ENCODE measurements at places on chromosomes 2 and 18. TPM values are rescaled to one million over a fixed set of nuclear protein-coding genes. Genes with fewer than 3 reads are reported as not detected.

GRCh38 chr2:7011356-7012083 is 94.3 kb downstream of the RNF144A start:
- H3K4me1 ChIP-seq: no peaks in the 10 kb centered on the region
- no peaks in the 10 kb centered on the region for H3K27me3 ChIP-seq

- H3K27ac ChIP-seq: no peak overlapping the region
- no peak overlapping the region for H3K4me3 ChIP-seq
- no peaks in the 10 kb centered on the region for H3K4me1 ChIP-seq
- H3K27me3 ChIP-seq: no peaks in the 10 kb centered on the region
Measured at GRCh38 chr2:165558832-165559231, 89.3 kb downstream of the CSRNP3 start.

DNA sequence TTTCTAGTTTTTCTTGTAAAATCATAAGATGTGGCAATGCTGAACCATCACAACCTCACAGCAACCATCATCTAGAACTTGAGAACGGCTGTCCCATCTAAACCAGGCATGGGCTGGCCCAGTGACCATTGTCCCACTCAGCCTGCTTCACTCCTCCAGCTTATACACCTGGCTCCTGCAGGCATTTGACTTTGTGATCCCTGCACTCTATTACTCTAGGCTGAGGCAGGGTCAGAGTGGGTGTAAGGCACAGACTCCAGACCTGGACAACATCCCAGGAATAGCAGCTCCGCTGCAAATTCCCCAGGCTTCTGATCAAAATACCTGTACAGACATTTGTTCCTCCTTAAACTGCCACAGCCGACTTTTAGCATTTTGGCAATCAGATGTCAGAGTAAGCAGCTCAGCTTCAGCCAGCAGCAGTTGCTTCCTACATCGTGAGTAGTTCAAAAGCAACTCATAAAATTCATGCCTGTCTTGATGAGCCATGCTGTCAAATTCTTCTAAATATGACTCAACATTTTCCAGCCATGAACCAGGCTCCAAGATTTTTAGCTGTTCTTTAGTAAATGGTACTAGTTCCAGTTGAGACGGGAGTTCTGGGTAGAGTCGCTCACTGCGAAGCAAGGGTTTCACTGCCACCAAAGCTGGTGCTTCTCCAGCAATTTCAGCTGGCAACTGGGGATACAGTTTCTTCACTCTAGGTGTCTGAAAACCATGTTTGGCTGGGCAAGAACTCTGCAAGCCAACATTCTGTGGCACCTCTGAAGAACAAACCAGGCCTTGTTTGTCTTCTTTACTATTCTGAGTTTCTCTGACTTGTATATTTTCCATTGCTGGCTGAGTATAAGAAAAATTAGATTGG is 12.8 kb downstream of the EPG5 start:
- no peaks in the 10 kb centered on the region for H3K36me3 ChIP-seq
- no peaks in the 10 kb centered on the region for H3K4me1 ChIP-seq
- H3K4me3 ChIP-seq: no peak overlapping the region
- no peak for DNase-seq
- no peaks in the 10 kb centered on the region for H3K27me3 ChIP-seq

DNA sequence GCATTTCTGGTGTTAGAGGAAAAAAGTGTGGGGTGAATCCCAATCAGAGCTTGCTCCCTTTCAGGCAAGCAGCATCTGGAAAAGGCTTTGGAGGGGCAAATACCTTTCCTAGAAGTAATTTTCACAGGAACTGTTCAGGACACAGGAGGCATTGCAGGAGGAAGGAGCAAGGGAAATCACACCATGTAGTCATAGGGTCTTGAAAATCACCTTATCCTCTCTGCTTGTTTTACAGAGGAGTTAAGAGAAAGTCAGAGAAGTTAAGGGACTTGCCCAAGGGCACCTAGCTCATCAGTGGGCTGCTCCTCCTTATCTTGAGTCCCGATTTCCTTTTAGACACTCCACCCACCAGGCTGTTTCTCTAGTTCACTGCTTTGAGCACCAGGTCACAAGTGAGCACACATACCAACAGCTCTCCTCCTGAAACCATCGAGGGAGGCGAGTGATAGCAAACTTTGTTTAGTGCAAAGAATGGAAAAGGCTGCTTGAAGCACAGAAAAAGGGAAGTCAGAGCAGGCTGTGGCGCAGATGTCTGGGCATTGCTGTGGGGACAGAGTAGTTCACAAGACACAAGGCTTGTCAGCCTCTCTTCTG is 89.2 kb upstream of the CXCR4 start:
- DNase-seq: no peak
- no peaks in the 10 kb centered on the region for H3K4me1 ChIP-seq
- H3K4me3 ChIP-seq: no peak overlapping the region

- no peaks in the 10 kb centered on the region for H3K4me1 ChIP-seq
- no peaks in the 10 kb centered on the region for H3K27me3 ChIP-seq
- H3K4me3 ChIP-seq: no peak overlapping the region
- no peak for DNase-seq
- H3K27ac ChIP-seq: no peak overlapping the region
- H3K36me3 ChIP-seq: peaks cover 23% of the 10 kb centered on the region
Measured at GRCh38 chr2:233556881-233557736, 9.5 kb downstream of the USP40 start.

DNA sequence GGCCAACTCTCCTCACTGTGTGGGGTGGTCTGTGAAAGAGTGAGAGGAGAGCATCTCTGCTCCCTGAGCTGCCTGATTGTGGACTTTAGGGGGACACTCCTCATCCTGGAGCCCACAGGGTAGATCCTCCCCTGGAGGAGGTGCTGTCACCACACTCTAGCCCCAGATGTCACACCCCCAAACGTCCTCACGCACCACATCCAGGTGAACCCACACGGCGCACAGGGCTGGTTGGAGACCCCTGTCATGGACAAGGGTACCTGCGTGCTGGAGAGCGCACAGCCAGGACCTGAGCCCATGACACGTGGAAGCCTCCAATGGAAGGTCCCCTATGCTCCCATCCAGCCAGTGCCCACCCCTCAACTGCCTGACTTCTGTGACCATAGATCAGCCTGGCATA is 10.5 kb downstream of the AGXT start:
- H3K4me3 ChIP-seq: no peak overlapping the region
- no peaks in the 10 kb centered on the region for H3K36me3 ChIP-seq
- H3K27me3 ChIP-seq: no peaks in the 10 kb centered on the region

- no peak overlapping the region for H3K4me3 ChIP-seq
- H3K36me3 ChIP-seq: no peaks in the 10 kb centered on the region
- DNase-seq: no peak
- H3K27me3 ChIP-seq: no peaks in the 10 kb centered on the region
Measured at GRCh38 chr2:198077477-198077876, 273.1 kb downstream of the PLCL1 start.

GRCh38 chr2:18065249-18065648 is 186.8 kb downstream of the KCNS3 start:
- H3K27ac ChIP-seq: no peak overlapping the region
- peaks cover 18% of the 10 kb centered on the region for H3K4me1 ChIP-seq
- no peaks in the 10 kb centered on the region for H3K27me3 ChIP-seq
- H3K36me3 ChIP-seq: no peaks in the 10 kb centered on the region
- DNase-seq: no peak

GRCh38 chr18:26635466-26635865 is 87.1 kb upstream of the KCTD1 start:
- no peak overlapping the region for H3K4me3 ChIP-seq
- no peak for DNase-seq
- H3K27me3 ChIP-seq: no peaks in the 10 kb centered on the region
- H3K36me3 ChIP-seq: no peaks in the 10 kb centered on the region
- H3K27ac ChIP-seq: no peak overlapping the region

DNA sequence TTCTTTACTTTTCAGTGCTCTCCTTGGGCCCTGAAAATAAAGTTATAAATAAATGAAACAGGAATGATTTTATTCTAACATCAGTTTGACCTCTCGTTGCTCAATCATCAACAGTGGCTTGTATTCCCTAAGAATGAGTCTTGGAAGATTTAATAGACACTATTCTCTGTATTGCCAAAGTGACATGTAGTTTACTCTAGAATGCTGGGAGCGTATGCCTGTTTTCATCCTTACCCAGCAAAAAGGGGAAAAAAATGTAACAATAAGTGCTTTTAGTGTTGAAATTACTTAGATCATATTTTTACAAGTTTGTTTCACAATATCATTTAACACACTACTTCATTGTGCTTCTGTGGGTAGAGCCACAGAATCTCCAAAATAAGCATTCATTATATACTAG is 240.6 kb upstream of the CWC22 start:
- no peak for DNase-seq
- no peaks in the 10 kb centered on the region for H3K36me3 ChIP-seq
- H3K4me3 ChIP-seq: no peak overlapping the region
- no peaks in the 10 kb centered on the region for H3K4me1 ChIP-seq
- H3K27me3 ChIP-seq: no peaks in the 10 kb centered on the region
- no peak overlapping the region for H3K27ac ChIP-seq

DNA sequence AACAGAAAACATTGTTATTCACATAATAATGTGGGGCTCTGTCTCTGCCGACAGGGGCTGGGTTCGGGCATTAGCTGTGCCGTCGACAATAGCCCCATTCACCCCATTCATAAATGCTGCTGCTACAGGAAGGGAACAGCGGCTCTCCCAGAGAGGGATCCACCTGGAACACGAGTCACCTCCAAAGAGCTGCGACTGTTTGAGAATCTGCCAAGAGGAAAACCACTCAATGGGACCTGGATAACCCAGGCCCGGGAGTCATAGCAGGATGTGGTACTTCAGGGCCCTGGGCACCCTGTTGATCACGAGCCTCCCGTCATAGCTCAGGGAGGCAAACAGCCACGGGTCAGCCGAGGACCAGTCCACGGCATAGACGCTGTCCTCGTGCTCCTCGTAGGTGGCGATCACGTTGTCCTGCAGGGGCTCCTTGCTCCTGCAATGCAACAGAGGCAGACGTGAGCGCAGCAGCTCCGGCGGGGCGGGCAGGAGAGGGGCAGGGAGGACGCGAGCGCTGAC is 188.5 kb downstream of the EIPR1 start:
- H3K27me3 ChIP-seq: no peaks in the 10 kb centered on the region
- H3K4me3 ChIP-seq: no peak overlapping the region
- H3K4me1 ChIP-seq: no peaks in the 10 kb centered on the region
- no peak for DNase-seq

GRCh38 chr2:46505472-46505783 is 26.1 kb downstream of the TMEM247 start:
- no peaks in the 10 kb centered on the region for H3K36me3 ChIP-seq
- no peaks in the 10 kb centered on the region for H3K4me1 ChIP-seq
- H3K4me3 ChIP-seq: no peak overlapping the region

GRCh38 chr2:7899241-7899640 is 782.6 kb upstream of the ID2 start:
- no peaks in the 10 kb centered on the region for H3K27me3 ChIP-seq
- no peak overlapping the region for H3K4me3 ChIP-seq
- no peaks in the 10 kb centered on the region for H3K36me3 ChIP-seq
- no peak for DNase-seq

GRCh38 chr2:168118733-168119514 is 128.5 kb downstream of the STK39 start:
- H3K36me3 ChIP-seq: peaks cover 7% of the 10 kb centered on the region
- H3K4me3 ChIP-seq: no peak overlapping the region
- DNase-seq: no peak
- H3K27ac ChIP-seq: peak overlapping the region; percentile 15

The GALR1 gene
- total RNA-seq: 0.33 TPM

The CPS1 gene
- total RNA-seq: 2.9 TPM

Data from sigmoid colon (tissue), 7 donors.